ENCODE measurements at places on chromosomes 2 and 18.

DNA sequence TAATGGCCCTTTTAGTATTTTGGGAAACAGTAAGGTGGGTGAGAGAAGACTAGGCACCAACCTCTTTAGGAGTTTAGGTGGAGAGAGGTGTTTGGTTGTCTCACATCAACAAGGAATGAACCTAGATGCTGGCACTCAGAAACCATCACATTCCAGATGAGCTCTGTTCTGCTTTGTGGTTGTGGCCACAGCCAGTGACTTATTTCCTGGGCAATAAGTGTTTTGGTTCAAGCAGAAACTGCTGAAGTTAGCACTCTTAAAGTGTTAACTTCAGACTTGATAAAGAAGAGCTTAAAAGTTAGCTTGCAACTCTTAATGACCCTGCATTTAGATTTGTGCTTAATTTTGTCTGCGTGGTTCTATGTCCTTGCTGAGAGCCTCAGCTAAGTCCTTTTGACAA, 929.2 kb downstream of the SLC4A3 start:
- DNase-seq = no peak

GRCh38 chr2:186737732-186738508, 44.1 kb downstream of the FAM171B start:
- no peak for DNase-seq

GRCh38 chr18:48663931-48664847, 125.4 kb downstream of the CTIF start:
- peak; percentile 18 for DNase-seq

DNA sequence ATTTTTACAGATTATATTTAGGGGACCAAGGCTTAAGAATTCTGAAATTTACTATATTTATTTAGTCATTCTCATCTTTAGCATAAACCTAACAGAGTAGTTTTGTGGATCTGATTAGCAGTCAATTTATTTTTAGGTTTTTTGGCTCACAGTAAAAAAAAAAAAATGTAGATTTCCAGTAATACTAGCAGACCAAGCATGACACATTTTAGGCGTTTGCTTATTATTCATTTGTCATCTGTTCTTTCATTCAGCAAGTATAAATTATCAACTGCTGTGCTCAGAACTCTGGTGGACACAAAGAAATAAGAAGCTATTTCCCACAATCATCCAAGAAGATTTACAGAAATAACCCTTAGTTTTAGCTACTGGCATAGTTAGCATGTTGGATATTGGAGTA, 20.6 kb downstream of the PDE1A start:
- DNase-seq = no peak

DNA sequence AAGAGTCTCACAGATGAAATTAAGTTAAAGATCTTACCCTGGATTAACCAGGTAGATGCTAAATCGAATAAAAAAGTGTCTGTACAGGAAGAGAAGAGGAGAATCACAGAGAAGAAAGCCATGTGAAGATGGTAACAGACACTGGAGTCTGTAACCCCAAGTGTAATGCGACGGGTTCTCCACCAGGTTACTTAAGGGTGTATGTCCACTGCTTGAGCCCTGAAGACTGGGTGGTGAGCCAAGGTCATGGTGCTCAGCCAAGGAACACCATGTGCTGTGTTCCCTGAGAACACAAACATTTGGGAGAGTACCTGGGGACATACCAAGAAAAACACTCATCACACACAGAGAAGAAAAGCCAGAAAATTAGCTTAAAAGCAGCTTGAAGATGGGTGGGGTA, 8.2 kb upstream of the ACADL start:
- DNase-seq = no peak

GRCh38 chr2:101717071-101717845, 19.8 kb downstream of the MAP4K4 start:
- no peak for DNase-seq

DNA sequence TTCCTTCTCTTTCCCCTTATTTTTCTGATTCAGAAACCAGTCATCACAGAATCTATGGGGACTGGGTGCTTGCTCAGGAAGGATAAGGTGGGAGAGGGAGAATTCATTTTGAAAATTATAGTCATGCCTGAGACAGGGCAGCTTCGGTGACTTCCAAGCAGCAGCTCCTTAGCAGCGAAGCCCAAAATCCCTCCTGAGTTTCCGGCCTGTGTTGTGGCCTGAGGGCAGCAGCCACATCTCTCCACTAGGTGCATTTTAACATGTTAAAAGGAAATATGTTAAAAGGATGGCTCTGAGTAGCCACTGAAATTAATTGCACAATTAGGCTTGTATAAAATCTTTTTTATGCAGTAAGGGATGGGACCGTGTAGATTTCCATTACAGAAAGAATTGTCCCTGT, 207.0 kb upstream of the RAB12 start:
- no peak for DNase-seq

GRCh38 chr2:111620281-111620680, 263.7 kb downstream of the ANAPC1 start:
- DNase-seq = no peak

DNA sequence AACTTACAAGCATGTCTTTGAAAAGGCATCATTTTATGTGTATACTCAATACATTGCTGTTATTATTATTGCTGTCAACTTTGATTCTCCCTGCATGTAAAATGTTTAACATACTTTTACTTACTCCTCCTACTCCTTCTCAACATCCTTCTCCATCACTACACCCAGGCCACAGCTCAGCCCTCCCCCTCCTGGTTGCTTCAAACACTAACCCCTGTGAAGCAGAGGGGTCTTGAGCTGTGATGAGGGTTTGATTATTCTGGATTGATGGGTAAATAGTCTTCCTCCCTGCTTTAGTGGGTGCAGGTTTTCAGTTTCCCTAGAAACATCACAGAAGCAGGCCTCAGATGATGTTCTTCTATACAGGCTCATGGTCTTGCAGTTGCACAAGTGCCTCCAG, 221.0 kb downstream of the OSR1 start:
- DNase-seq = no peak

GRCh38 chr2:44778671-44779476, 162.6 kb upstream of the SIX3 start:
- no peak for DNase-seq

- DNase-seq = no peak
Measured at GRCh38 chr2:100278986-100279385, 43.3 kb downstream of the LONRF2 start.

DNA sequence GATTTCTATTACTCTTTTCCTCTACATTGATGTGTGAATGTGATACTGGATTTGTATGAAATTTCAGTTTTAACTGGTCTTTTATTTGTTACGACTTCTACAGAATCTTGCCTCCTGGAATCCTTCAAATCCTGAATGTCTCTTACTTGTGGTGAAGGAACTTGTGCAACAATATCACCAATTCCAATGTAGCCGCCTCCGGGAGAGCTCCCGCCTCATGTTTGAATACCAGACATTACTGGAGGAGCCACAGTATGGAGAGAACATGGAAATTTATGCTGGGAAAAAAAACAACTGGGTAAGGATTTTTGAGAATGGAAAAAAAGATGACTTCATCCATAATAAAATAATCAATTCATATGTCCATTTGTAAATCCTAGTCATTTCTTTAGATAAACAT, 134.6 kb downstream of the BABAM2 start:
- no peak for DNase-seq

DNA sequence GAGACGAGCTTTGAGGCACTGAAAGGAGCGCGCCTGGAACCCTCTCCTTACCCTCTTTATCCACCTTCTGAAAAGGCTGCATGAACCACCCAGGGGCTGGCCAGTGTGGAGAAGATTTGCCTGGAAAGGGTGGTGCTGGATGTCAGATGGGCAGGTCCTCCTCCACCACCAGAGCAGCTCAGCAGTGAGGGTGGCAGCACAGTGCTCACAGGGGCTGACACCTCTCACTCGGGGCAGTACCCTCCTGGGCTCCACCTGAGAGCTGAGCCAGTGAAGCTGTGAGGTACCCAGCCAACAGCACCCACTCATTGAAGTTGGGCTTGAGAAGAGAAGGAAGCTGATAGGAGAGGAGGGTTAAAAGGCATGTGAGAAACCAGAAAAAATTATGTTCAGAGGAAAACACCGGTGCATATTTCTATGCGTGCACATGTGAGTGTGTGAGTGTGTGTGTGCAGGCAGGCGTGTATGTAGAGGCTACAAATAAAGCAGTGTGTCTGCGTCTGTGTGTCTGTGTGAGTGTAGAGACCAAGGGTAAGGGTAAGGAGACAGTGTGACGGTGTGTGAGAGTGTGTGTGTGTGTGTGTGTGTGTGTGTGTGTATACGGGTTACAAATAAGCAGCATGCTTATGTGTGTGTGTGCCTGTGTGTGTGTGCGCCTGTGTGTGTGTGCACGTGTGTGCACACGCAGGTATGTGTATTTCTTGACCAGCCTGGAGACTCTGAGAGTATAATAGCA, 40.7 kb downstream of the TEX44 start:
- DNase-seq = no peak

- DNase-seq = no peak
Measured at GRCh38 chr2:179692610-179693009, 168.8 kb downstream of the ZNF385B start.

GRCh38 chr18:26457611-26458353, 90.6 kb downstream of the KCTD1 start:
- DNase-seq = no peak

GRCh38 chr2:68747900-68748299, 13.3 kb downstream of the ARHGAP25 start:
- no peak for DNase-seq

GRCh38 chr2:23757686-23758433, 169.1 kb downstream of the ATAD2B start:
- DNase-seq = no peak
